ENCODE measurements at places on chromosomes 7 and 10. TPM values are rescaled to one million over a fixed set of nuclear protein-coding genes. Genes with fewer than 3 reads are reported as not detected.
A peak's percentile ranks its signal among the peaks of the same experiment; 100 is the strongest.

- no peak for DNase-seq
These were observed 7.6 kb upstream of the ASCC1 start for GRCh38 chr10:72223743-72224101.

DNA sequence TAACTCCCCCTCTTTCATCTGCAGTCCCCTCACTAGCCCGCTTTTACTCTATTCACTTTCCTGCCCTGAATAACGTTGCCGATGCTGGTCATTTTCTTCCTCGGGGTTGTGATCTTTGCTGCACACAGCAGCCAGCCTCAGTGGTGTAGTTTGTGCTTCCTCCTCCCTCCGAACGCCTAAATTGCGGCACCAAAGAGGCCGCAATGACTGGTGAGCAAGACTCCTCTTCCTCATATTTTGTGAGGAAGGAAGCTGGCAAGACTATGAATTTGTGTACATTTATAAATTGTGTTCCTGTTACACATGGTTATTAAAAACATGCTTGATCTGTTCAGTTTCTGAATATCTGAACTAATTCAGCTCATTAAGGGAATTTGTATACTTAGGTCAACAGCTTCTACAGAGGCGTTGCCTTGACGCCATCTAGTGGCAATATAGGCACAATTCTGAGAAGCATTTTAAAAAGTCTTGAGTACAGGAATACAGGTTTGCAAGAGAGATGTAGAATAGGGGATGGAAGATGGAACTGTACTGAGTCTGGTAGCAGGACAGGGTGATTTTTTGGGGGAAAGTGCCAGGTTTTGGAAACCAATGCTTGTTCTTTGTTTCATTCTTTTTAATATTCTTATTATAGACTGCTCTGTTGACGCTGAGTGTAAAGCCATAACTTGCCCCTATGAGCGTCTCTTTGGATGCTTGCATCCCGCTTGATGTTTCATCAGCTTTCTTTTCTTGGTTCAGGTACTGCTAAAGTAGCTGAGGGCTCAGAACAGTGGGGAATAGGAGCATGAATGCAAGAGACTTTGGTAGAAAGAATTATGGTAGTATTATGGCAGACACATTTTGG lies 4.1 kb upstream of the TAS2R5 start:
- peak; percentile 32 for DNase-seq

DNA sequence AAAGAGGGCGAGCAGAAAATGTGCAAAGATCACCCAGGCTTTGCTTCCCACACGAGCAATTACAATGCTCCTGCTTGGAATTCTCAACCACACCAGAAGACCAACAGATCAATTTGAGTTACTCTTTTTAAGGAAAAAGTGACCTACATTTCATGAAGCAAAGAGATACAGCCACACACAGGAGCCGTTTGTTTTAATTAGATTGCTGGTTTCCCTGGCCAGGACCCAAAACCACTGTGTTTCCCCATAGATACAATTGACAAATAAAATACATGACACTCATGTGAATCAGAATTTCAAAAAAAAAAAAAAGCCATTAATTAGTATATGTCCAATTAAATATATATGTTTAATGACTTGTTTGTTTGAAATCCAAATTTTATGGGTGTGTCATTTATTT lies 458.3 kb downstream of the PLXDC2 start:
- DNase-seq = no peak

GRCh38 chr7:65477326-65477725 lies 103.7 kb downstream of the ZNF92 start:
- DNase-seq = no peak

Gene PRKG1
- total RNA-seq = 27.1 TPM

Gene DYDC2
- 2.0 TPM for total RNA-seq

Gene STAMBPL1
- 7.7 TPM for total RNA-seq

Gene BLNK
- 12.7 TPM for total RNA-seq

Gene VWC2
- 0.20 TPM for total RNA-seq
